GM13977 (cell line): ENCODE measurements at places on chromosomes 3 and 15.

DNA sequence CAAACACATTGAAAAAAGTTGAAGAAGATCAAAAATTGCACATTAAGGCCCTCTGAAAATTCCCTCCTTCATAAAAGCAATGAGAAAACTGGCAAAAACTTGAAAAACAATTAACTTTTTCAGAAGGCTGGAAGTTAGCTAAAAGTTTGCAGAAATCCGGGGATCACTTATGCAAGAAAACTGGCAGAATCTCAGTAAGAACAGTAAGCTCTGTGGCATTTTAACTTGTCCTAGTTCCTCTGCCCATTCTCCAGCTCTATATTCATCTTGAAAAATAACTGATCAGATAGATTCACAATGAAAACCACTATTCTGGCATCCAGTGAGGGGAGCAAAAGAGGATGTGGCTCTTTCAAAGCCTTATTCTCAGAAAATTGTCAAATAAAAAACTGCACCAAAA is 566.8 kb downstream of the NTRK3 start:
- DNase-seq: no peak

- no peak for DNase-seq
Observed at GRCh38 chr3:480070-480469, 283.5 kb downstream of the CHL1 start.

GRCh38 chr3:159600291-159600690 is 388.3 kb upstream of the IL12A start:
- DNase-seq: no peak

DNA sequence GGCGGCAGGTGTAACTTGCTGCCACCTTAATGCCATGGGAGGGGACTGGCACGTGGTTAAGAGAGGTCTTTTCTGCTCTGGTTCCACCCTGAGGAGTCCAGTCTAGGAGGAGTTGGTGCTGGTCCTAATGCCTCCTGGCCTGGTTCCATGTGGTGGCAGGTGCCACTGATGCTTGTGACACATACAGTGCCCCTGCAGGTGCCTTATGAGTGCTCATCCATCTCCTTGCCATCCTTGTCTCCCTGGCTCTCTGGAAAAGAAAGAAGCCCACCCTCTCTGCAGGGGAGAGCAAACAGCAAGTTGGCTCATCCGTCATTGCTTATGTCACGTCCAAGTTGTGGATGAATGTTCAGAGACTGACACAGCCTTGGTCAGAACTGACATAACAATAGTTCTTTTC is 175.8 kb upstream of the DPH6 start:
- DNase-seq: no peak

- no peak for DNase-seq
Observed at GRCh38 chr15:39251413-39252133, 329.3 kb upstream of the THBS1 start.

GRCh38 chr3:122271246-122271898 is 53.7 kb upstream of the CSTA start:
- DNase-seq: no peak

DNA sequence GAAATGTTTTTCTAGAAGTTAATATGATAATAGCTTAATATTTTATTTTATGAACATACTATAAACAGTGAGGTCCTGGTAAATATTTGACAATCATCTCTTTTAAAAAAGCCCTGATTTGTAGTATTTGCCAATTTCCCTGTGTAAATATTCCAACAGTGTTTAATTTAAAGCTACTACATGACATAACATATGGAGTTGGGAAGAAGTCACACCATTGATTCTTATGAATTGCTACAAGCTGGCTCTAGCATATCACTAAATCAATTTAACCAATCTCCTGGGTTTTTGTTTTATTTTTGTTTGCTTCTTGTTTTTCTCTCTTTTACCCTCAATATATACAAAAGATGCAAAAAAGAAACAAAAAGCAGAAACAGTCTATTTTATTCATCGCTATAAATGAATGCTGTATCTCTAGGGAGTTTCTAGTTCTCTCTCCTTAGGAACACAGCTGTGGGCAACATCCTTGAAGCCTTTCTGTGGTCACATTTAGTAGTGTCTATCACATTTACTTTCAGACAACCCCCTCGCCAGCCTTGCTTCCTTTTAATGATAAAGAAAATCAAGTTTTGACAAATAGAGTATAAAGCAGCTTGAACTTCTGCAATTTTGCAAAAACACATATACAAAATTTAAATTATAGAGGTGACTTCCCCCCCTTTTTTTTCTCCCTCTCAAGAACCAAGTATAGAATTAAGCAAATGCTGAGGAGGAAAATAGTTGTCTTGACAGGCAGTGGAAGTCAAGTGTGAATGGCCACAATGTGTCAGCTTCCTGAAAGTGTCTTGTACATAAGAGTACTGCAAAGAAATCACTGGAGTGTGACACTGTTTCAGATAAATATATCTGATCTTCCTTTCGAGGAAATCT is 21.4 kb downstream of the CCR1 start:
- DNase-seq: peak; percentile 66

- DNase-seq: no peak
Observed at GRCh38 chr3:23127196-23127595, 75.9 kb upstream of the UBE2E2 start.

DNA sequence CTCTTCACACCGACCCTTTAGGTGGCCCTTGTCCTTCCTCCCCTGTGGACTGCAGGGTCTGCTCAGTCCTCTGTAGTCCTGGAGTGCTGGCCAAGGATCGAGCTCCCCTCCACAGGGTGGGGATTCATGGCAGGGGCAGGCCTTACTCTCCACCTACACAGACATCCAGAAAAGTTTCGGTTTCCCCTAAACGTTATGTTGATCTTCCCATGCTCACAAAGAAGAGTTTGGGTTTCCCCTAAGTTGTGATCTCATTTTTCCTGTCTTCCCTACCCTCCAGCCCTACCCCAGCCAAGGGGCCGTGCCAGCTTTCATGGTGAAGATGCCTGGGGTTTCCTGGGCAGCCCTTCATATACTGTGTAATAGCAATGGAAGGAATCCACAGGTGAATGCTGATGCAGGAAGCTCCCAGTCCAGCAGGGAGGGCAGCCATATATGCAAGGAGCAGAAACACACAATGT is 10.3 kb downstream of the STOML1 start:
- no peak for DNase-seq

GRCh38 chr15:72486144-72486543 is 12.0 kb downstream of the ARIH1 start:
- no peak for DNase-seq

DNA sequence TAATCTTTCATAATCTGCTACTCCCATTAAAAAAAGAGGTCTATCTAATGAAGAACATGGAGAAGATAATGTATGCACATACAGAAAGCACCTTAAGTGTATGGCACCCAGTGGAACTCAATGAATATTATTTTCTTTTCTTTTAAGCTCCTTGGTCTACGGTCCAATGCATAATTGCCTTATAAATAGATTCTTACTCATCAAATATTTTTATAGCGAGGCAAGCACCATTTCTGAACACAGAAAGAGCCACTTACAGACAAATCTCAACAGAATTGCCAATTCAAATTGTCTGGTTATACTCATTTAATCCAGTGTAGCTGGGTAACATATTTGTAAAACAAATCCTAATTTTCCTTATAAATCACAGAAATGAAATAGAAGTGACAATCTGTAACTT is 6.3 kb downstream of the PDZRN3 start:
- no peak for DNase-seq
